GM04504 (cell line): ENCODE measurements at places on chromosomes 6 and 20.

GRCh38 chr20:8474027-8474668, 342.1 kb downstream of the PLCB1 start:
- DNase-seq = no peak

- DNase-seq = peak; percentile 88
Measured at GRCh38 chr20:4470375-4470774, 251.3 kb upstream of the PRND start.

GRCh38 chr6:17271628-17272027, 9.5 kb upstream of the RBM24 start:
- DNase-seq = no peak

DNA sequence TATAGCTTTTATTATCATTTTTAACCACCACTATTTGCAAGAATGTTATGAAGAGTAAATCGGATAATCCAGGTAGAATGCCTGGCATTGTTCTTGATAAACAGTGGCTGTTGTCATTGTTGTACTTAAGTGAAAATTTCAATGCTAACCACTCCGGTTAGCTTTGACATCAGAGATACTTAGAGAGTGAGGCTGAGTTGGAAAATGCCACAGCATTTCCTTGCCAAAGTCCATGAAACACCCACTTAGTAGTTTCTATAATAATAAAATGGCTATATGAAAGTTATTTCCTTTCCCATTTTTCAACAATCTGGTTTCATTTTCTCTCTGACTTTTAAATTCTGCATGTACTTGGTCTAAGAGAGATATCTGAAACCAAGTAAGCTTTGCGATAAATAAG, 132.0 kb downstream of the CDK19 start:
- DNase-seq = no peak

DNA sequence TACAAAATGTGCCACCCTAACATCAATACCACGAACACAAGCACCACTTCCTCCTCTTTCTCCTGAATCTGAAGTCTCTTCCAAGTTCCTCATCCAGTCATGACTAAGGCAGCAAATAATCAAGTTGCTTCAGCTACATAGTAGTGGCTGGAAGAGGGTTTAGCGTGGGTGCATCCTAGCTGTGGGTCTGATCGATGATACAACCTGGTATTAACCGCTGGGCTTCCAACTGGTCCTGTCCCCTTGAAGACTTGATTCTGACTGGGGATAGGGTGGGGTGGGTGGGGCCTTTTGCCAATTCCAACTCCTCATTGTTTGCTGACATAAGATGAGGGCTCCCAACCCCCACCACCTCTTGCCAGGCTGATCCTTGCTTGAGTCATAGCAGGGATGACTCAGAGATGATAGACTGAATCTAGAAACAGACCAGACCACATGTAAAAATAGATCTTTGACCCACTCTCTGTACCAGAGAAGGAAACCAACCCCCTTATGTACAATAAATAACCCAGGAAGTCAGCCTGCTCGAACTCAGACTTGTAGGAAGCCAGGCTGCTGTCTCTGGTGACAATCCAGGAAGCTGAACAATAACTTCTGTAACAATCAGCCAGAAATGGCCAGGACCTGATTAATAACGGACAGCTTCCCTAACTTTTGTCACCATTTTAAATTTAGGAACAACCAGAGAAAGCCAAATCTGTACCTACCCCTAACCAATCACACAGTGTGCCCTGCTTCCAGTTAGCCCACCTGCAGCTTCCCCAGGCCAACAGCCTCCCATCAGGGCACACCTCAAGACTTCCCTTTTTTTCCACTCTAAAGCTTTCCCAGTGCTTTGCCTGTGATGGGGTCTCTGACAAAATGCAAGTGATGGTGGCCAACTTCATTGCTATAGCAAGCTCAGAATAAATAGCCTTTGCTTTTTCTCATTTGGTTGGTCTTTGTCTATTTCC, 68.9 kb upstream of the FAM184A start:
- peak; percentile 84 for DNase-seq

DNA sequence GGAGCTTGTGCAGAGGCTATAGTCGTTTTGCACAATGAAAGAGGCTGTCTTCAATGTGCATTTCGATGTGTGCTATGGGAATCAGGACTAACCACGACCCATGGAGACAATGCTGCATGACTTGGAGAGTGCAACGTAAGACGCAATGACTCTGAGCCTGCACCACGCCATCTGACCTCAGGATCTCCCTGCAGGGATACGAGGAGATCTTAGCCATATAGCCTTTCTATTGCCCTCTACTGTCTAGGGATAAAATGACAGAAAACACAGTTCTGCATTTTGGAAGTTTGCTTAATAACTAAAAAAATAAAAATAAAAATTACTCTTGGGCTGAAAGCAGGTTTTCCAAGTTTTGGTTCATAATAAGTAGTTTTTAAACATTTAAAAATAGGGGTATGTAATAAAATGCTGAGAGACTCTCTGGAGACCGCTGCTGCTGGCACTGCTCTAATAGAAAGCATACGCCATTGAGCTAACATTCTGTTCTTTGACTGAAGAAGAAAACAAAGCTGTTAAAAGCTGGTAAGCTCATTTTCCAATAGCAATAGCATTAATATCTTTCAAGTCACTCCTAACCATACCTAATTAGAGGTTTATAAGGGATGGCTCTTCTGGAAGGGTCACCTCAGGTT, 87.2 kb downstream of the PDE7B start:
- DNase-seq = no peak

DNA sequence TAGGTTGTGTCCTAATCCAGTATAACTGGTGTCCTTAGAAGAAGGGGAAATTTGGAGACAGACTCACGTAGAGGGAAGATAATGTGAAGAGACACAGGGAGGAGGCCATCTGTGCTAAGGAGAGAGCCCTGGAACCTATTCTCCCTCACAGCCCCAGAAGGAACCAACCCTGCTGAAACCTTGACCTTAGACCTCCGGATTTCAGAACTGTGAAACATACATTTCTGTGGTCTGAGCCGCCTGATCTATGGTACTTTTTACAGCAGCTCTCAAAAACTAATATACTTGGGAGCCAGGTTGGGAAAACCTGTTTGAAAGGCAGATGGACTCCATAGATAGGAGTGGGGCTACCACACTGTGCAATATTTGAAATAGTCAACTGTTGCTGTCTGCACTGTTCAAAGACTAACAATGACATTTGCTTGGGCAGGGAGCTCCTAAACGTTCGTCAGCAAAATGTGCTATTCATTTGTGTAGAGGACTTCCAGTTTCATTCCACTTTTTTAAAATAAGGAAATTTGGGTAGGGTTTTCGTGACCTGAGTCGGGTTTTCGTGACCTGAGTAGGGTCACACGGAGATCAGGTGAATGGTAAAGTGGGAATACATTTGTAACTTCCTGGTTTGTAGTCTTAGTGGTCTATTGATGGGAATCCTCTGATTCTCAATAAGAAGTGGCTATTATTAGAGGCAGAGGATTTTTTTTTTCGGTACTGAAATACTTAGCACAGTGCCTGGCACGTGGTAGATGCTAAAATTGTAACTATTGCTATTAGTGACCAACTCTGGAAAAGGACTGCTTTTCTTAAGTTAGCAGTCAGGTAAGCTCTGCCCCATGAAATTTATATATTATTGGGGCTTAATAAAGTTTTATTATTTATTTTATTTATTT, 11.4 kb downstream of the TAGAP start:
- no peak for DNase-seq

GRCh38 chr6:35739645-35740524, 3.1 kb downstream of the ARMC12 start:
- no peak for DNase-seq

DNA sequence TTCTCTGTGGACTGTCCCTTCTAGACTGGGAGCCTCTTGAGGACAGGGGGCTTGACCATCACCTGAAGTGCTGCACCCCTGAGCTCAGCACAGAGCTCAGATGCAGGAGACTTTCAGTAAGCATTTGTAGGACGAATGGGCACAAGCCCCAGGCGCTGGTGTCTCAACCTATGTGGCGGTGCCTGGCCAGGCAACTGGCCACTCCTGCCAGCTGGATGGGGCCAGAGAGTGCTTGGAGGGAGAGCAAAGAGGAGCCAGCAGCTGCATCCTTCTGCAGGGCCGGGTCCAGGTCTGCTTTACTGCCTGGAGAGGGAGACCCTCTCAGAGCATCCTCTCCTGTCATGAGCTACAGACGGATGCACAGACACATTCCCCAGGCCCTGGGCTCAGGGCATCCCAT, 4.5 kb downstream of the PHACTR3 start:
- no peak for DNase-seq

- DNase-seq = no peak
Measured at GRCh38 chr6:51352506-51353029, 533.9 kb downstream of the TFAP2B start.

GRCh38 chr6:10831609-10832008, 6.7 kb downstream of the MAK start:
- no peak for DNase-seq

- peak; percentile 22 for DNase-seq
Measured at GRCh38 chr6:85364344-85364743, 85.5 kb upstream of the NT5E start.

- no peak for DNase-seq
Measured at GRCh38 chr6:72626126-72626525, 4.3 kb downstream of the KCNQ5 start.

- no peak for DNase-seq
Measured at GRCh38 chr6:159826968-159827647, 27.0 kb downstream of the PNLDC1 start.

GRCh38 chr6:95687839-95688238, 110.5 kb downstream of the MANEA start:
- DNase-seq = no peak
